ENCODE measurements at places on chromosomes 11 and 22. TPM values are rescaled to one million over a fixed set of nuclear protein-coding genes. Genes with fewer than 3 reads are reported as not detected.
A peak's percentile ranks its signal among the peaks of the same experiment; 100 is the strongest.

The SLC25A1 gene
- total RNA-seq: 16.1 TPM

GRCh38 chr11:78898266-78898775 lies 323.7 kb upstream of the NARS2 start:
- H3K4me1 ChIP-seq: no peaks in the 10 kb centered on the region
- no peaks in the 10 kb centered on the region for H3K36me3 ChIP-seq
- H3K4me3 ChIP-seq: no peak overlapping the region
- H3K27ac ChIP-seq: no peak overlapping the region
- DNase-seq: no peak

DNA sequence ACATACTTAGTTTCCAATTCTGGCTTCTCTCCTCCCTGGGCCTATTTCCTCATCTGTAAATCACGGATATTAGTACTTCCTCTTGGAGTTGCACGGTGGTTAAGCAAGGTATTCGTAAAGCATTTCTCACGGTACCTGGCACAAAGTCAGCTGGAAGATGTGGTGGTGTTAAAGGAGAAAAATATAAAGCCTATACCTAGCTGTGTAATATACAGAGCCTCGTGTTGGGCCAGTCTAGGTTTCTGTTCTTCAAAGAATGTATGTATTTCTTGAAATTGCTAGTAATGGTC lies 47.2 kb downstream of the DBX1 start:
- H3K36me3 ChIP-seq: no peaks in the 10 kb centered on the region
- no peaks in the 10 kb centered on the region for H3K27me3 ChIP-seq
- peak overlapping the region; percentile 75 for H3K27ac ChIP-seq
- no peak overlapping the region for H3K4me3 ChIP-seq
- H3K4me1 ChIP-seq: peaks cover 24% of the 10 kb centered on the region

The PLAAT3 gene
- total RNA-seq: 123 TPM

The PVALB gene
- total RNA-seq: not detected

GRCh38 chr11:96393753-96394348 lies 4.0 kb downstream of the JRKL start:
- H3K4me3 ChIP-seq: no peak overlapping the region
- H3K36me3 ChIP-seq: no peaks in the 10 kb centered on the region
- peaks cover 4% of the 10 kb centered on the region for H3K4me1 ChIP-seq
- no peak for DNase-seq
- no peak overlapping the region for H3K27ac ChIP-seq
- H3K27me3 ChIP-seq: no peaks in the 10 kb centered on the region

DNA sequence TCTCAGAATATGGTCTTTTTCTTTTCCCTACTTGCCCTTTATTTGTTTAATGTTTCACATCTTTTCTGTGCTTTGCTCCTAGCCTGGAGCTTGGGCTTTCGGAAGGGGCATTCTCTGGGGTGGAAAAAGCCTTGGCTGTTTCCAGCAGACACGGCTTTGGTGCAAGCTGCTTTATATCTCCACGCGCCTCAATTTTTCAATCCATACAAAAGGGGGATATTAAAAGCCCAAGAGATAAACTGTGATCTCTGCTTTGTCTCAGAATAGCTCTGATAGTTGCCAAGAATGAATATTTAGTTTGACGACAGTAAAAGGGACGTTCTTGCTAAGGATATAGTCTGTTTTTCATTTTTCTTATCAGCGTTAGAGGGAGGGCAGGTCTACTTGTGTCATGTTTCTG lies 194.0 kb upstream of the KIRREL3 start:
- no peaks in the 10 kb centered on the region for H3K27me3 ChIP-seq
- DNase-seq: no peak
- H3K4me1 ChIP-seq: no peaks in the 10 kb centered on the region
- no peak overlapping the region for H3K27ac ChIP-seq

GRCh38 chr11:72373163-72373562 lies 61.2 kb downstream of the CLPB start:
- no peaks in the 10 kb centered on the region for H3K4me1 ChIP-seq
- no peaks in the 10 kb centered on the region for H3K27me3 ChIP-seq
- no peak for DNase-seq
- H3K27ac ChIP-seq: no peak overlapping the region
- no peaks in the 10 kb centered on the region for H3K36me3 ChIP-seq
- no peak overlapping the region for H3K4me3 ChIP-seq

DNA sequence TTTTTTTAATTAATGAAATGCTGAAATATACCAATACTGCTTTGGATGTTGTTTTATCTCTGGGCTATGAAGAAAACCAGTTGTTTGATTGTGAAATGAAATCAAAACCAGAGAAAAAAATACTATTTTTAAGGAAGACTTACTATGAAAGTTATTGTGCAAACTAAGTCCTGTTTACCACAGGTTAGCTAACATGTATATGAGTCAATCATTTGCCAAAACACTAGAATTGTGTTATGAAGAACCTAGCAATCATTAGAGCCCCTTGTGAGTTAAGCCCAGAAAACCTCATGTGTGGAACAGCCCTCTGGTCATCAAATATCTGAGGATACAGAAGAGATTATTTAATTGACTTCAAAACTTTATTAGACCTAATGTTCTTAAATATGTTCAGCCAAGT lies 83.7 kb downstream of the FAT3 start:
- DNase-seq: no peak
- no peak overlapping the region for H3K27ac ChIP-seq
- no peaks in the 10 kb centered on the region for H3K4me1 ChIP-seq
- no peak overlapping the region for H3K4me3 ChIP-seq
- H3K36me3 ChIP-seq: no peaks in the 10 kb centered on the region
- no peaks in the 10 kb centered on the region for H3K27me3 ChIP-seq

- no peak for DNase-seq
- no peaks in the 10 kb centered on the region for H3K27me3 ChIP-seq
- no peaks in the 10 kb centered on the region for H3K4me1 ChIP-seq
- H3K4me3 ChIP-seq: no peak overlapping the region
- H3K27ac ChIP-seq: no peak overlapping the region
Observed at GRCh38 chr11:16846305-16846704, 107.9 kb downstream of the C11orf58 start.

DNA sequence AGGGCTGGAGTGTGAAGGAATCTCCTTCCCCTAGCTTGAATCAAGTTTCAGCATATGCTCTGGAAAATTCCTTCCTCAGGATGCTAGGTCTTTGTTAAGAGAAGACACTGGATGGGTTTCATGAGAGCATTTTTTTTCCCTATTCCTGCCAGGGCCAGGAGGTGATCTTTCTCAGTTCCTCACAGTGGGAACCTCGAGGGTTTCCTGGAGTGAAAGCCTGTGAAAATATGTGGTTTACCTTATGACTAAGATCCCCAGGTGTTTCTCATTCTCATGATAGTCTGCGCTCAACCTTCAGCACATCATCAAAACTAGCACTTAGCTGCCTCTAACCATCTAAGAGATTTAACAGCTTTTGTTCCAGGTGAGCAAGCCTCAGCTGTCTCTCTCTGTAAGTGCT lies 985.3 kb upstream of the FAT3 start:
- no peaks in the 10 kb centered on the region for H3K27me3 ChIP-seq
- DNase-seq: no peak
- no peaks in the 10 kb centered on the region for H3K4me1 ChIP-seq
- no peak overlapping the region for H3K27ac ChIP-seq

The TEX54 gene
- not detected for total RNA-seq
